ENCODE measurements at places on chromosomes 5 and 9.
A peak's percentile ranks its signal among the peaks of the same experiment; 100 is the strongest.

DNA sequence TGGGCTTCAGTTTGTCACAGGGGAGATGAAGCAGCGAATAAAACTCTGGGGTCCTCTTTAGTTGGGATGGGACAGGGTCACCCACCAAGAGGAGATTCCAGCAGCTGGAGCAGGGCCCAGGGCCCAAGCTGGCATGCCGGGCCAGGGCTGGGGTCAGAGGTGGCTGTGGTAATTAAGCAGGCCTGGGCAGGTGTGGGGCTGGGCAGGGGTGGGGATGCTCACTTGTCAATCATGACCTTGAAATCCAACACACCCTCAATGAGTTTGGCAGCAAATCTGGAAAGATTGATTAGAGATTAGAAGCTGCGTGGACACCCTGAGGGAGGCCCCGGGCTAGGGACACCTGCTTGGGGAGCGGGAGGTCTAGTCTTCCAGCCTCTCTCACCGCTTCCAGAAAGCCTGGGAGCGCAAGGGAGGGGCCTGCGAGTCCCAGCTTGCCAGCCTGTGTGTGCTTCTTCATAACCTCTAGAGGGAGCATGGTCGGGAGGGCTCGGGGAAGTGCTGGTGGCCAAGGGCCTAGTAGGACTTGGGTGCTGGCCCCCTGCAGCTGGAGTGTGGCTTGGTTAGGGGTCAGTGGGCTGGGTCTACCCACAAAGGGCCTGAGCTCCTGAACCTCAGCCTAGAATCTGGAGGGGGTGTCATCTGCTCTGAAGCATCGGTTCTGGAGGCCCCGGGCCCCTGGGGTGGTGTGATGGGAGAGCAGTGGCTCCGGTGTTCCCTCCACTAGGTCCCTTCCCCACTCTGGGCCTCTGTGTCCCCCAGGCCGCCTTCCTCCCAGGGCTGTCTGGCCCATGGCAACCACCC, 7.6 kb downstream of the CRAT start:
- peak; percentile 48 for DNase-seq

- no peak for DNase-seq
These were observed 372.2 kb downstream of the NFIB start for GRCh38 chr9:13941714-13942113.

GRCh38 chr5:79493596-79494345, 20.2 kb downstream of the HOMER1 start:
- no peak for DNase-seq

DNA sequence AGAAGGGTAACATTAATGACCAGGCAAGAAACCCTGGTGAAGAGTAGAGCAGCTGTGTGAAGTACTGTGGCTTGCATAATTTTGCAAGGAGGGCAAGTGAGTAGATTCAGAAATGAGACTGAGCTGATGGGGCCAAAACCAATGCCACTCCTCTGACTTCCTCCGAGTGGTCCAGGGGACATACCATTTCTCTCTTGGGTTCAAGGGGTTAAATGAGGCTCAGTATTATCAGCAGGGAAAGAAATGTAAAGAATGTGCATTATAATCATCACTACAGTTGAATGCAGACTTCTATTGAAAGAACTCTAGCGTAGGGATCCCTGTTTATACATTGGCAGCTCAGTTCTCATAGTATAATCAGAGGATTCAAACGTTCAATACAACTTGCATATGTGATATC, 9.9 kb downstream of the POLR3G start:
- no peak for DNase-seq

GRCh38 chr5:134545070-134545868, 19.8 kb downstream of the JADE2 start:
- DNase-seq = no peak

DNA sequence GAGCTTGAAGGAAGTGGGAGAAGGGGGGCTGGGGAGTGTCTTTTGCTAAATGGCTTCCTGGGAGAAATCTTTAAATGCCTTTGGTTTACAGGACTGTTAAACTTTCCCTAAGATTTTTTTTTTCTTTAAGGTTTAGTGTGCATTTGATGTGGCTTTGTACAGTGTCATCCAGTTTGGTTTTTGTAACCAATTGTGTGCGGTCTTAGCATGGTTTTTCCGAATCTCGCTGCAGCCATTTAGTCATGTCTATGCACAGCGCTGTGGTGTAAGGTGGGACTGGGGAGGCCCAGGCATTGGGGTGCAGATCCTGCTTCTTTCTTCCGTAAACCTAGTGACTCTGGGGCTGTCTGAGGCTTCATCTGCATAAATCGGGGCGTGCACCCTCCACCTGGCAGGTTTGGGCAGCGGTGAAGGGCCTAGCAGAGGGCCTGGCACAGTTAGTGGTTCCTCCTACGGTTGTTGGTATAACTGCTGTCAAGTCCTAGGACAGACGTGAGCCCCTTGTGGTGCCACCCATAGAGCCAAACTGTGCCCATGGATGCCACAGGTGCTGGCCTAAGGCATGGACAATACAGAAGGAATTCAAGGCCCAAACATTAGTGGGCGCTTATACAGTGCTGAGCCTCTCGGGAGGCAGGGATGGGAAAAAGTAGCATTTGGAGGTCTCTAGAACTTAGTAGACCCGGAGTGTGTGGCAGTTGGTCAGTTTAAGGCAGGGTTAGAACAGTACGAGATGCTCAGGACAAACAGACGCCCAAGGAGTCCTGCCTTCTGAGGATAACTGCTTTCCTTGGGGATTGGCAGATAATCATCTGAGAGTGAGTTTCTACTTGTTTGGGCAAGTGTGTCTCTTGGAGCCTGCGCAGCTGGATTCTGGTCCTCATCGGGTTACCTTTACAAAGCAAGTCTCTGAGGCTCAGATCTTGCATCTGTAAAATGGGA, 1.5 kb downstream of the PRRC2B start:
- DNase-seq = peak; percentile 45

- DNase-seq = peak; percentile 13
These were observed 38.5 kb upstream of the FCHO2 start for GRCh38 chr5:72917371-72917776.

DNA sequence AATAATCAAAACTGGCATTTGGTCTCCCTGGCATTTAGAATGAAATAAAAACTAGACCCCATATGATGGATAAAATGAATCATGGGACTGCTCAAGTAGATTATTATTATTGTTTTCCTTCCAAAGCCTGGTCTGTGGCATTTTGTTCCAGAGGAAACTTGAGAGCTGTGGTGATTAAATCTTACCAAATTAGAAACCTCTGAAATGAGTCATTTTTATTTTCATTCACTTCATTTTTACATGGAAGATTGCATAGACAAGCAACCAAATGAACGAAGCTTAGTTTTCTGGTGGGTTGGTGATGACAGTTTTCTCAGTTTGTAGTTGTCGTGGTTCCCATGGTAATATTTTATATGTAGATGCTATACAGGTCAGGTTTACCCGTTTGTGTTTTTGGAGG, 23.4 kb downstream of the PAM start:
- peak; percentile 92 for DNase-seq

DNA sequence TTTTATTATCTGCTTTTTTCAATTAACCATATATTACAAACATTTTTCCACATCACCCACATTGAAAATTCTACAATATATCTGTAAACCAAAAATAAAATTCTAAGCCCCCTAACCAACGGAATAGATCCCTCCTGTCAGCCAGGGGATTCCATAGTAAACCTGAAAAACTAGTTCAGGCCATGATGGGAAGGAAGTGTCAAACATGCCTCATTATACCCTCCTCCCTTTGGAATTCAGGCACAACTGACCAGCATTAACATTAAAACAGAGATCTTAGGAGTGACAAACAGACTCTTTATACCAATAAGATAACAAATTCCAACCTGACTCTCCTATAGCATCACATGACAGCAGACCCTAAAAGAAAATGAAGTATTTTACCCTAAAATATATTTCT, 113.7 kb upstream of the DMRT1 start:
- no peak for DNase-seq

DNA sequence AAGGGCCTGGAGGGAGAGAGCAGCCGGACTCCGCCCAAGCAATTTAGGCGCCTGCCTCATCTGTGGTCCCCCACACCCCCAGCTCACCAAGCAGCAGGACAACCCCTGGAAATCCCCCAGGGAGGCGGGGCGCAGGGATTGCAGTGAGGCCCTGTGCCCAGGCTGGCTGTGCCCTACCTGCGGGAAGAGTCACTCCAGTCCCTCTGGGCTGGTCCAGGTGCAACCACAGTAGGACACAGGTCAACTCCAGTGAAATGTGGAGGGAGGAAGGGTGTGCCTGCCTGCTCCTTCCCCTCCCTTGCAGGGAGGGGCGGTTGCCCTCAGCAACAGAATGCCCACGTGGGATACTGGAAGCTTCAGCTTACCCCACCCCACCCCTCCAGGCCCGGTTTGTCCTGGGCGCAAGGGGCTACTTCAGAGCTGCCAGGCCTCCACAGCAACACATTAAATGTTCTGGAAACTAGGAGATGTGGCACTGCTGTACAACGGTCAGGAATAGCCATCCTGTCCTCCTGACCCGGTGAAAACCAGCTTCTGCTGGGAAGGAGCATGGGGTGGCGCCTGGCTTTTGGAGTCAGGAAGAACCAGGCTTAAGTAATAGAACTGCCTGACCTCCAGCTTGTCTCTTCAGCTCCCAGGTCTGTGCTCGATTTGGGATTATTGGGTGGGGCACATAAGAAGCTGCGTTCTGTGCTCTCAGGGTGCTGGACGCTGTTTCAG, 22.5 kb downstream of the ABO start:
- DNase-seq = no peak

GRCh38 chr5:140432916-140433315, 31.3 kb downstream of the ANKHD1 start:
- DNase-seq = no peak

DNA sequence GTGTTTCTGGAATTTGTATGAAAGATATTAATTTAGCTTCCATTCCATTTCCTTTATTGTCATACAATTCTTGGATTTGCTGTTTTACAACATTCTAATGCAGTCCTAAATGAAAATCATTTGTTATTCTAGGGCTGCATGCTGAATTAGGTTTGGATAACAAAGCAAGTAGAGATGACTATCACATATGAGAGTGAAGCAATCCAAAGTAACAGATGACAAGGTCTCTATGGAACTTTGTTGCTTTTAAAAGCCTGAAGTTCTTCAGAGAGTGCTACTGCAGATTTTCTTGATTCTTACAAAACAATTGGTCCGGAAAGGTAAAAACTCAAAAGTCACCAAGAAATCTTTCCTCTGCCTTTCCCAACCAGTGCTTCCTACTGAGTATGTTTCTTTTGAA, 56.9 kb upstream of the VCAN start:
- no peak for DNase-seq

GRCh38 chr9:136133959-136134484, 15.3 kb upstream of the TMEM250 start:
- DNase-seq = no peak

DNA sequence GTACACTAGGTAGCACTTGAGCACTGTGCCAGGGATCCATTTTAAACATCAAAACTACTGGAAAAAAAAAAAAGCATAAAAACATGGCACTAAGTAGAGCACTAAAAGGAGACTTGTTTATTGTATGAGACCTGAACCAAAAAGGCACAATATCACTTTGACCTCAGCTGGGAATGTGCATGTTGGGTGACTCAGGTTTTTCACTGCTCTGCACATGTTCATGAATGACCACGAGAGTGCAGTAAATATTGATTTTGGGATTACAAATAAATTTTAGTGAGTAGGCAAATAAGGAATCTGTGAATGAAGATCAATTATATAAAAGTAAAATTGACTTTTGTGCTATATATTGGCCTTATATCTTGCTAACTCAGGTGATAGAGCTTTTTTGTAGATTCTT, 11.8 kb downstream of the RMI1 start:
- peak; percentile 38 for DNase-seq

GRCh38 chr5:34721327-34721726, 65.2 kb downstream of the RAI14 start:
- no peak for DNase-seq

GRCh38 chr5:84285641-84286637, 98.7 kb downstream of the EDIL3 start:
- no peak for DNase-seq

- DNase-seq = no peak
These were observed 160.2 kb downstream of the DENND1A start for GRCh38 chr9:123769719-123770118.

- peak; percentile 67 for DNase-seq
These were observed 6.3 kb downstream of the IFNA21 start for GRCh38 chr9:21160178-21160577.

DNA sequence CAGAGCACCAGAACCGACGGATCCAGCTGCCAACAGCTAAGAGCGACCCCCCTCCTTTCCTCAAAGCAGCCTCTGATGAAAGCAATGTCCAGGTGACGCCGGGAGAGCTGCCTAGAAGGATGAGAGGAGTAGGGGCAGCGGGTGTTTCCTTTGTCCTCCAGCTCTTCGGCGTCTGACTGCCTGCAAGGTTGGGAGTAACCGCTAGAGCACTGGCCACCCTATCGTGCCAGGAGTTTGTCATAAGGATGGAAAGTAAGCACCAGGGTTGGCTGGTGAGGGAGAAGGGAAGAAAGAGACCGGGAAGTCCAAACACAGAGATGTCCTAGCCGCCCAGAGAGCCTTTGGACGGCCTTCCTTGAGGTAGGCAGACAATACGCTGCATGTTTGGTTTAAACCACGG, 10.8 kb downstream of the MRPL36 start:
- no peak for DNase-seq

GRCh38 chr9:136900988-136901515, 14.7 kb downstream of the TRAF2 start:
- no peak for DNase-seq

GRCh38 chr5:85545129-85545528, 1072.6 kb upstream of the COX7C start:
- DNase-seq = no peak

GRCh38 chr5:154044099-154044498, 5.3 kb downstream of the MFAP3 start:
- no peak for DNase-seq

- DNase-seq = no peak
These were observed 250.9 kb downstream of the YTHDC2 start for GRCh38 chr5:113764382-113764781.

All from M059J (cell line).